ENCODE measurements at places on chromosomes 7 and 10.

GRCh38 chr7:105206985-105207384 lies 181.7 kb downstream of the SRPK2 start:
- no peak for DNase-seq

GRCh38 chr7:152674860-152675758 lies 832 bp downstream of the XRCC2 start:
- peak; percentile 35 for DNase-seq

GRCh38 chr7:98617051-98617959 lies at the start of gene NPTX2:
NPTX2 (plus strand) TSS chr7:98617285; CDS start chr7:98617462, 177 bp downstream.
- peak; percentile 8 for DNase-seq

DNA sequence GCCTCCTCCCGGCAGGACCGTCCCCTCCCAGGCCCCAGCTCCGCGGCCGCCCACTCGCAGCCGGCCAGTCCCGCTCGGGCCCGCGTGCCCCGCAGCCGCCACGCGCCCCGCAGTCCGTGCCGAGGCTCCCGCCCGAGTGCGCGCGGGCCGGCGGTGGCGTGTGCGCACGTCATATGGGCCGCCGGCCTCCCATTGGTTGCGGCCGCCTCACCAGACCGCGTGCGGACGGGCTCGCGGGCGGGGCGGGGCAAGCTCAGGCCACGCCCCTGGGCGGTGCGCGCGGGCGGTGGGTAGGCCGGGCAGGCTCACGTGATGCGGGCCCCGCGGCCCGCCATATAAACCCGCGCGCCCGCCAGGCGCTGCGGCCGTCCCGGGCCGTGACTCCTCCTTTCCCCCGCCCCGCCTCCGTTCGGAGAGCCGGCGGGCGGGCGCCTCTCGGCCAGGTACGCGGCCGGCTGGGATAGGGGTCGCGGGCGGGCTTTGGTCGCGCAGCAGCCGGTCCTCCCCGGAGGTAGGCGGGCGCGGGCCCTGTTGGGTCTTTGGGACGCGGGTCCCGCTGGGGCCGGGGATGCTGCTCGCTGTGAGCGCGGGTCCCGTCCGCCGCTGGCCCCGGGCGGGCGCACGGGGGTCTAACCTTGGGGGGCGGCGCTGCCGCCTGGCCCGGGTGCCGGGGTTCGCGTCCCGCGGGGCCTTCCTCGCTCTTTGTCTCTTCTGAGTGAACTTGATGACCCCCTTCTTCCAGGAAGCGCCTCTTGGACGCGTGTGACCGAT lies at the start of gene INSIG1:
Gene INSIG1 (plus strand): TSS at position 362 of the 771 bp plus-strand sequence. CDS start 408 bp downstream, at position 770.
- DNase-seq = peak; percentile 57

- DNase-seq = no peak
Observed at GRCh38 chr10:61901829-61902444, 438 bp downstream of the ARID5B start.

- DNase-seq = no peak
Observed at GRCh38 chr7:39547336-39547735, 18.9 kb upstream of the YAE1 start.

DNA sequence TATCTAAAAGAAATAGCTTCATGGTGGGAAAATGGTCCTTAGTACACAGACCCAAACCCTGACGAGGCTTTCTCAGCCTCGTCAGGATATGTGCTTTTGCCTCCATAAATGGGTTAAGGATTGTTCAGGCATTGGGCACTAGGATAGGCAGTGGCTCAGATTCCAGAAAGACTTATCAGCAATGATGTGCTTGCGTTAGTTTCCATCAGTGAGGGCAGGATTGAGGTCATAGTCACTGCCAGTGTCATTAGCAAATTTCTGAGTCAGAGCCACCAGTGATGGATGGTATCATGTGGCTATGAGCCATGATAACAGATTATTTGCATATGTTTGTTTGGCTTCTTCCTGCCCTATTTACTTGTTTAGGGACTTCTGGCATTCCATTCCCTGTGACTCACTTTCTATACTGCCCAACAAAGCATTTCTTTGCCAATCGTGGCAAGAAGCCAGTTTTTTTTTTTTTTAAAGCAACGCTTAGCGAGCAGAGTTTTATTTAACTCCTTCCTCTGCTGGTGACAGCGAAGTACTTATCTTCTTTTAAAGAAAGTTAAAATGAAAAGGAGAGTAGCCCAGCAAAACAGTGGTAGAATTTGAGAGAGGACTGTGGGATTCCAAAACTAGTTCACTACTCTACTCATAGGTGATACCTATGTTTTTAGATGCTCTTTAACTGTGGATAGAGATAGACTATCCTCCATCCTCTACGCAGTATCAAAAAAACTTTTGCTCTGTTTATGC lies 44.4 kb downstream of the MYPN start:
- peak; percentile 95 for DNase-seq

- DNase-seq = no peak
Observed at GRCh38 chr7:31648288-31648687, 38.7 kb upstream of the PPP1R17 start.

GRCh38 chr10:60760711-60761210 lies 17.5 kb upstream of the CDK1 start:
- DNase-seq = peak; percentile 93

DNA sequence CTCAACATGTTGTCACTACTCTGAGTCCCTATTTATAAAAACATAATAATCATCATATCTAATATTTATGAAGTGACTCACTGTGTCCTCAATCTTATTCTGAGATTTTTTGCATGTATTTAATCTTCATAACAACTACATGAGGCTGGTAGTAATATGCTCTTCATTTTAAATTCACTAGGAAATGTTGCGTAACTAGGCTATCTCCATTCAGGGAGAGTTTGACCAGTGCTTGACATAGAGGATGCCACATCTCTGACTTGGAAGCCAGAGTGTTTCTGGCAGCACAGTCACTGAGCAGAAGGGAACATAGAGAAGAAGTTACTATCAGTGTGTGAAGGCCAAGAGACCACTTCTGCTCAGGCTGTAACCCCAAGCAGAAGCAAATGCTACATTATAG lies 88.9 kb downstream of the FAM13C start:
- no peak for DNase-seq

DNA sequence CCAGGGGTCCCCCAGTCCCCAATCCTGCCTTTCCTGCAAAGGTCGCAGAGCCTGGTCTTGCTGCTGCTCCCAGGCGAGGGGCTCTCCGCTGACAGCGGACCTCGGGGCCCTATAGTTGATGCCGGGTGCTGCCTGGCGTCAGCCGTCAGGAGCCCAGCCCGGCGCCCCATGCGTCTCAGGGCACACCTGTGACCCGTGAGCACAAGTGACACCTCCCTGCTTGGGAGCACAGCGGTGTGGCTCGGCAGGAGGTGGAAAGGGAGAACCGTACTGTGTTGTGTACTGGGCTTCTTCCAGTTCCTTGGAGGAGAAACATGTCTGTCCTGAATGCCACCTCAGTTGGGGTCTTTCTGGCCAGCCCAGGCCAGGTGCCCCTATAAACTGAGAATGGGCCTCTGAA lies 56.7 kb downstream of the LHPP start:
- no peak for DNase-seq

- no peak for DNase-seq
Observed at GRCh38 chr7:144835155-144835611, 670 bp downstream of the TPK1 start.

GRCh38 chr7:41385996-41386395 lies 316.9 kb downstream of the INHBA start:
- no peak for DNase-seq

DNA sequence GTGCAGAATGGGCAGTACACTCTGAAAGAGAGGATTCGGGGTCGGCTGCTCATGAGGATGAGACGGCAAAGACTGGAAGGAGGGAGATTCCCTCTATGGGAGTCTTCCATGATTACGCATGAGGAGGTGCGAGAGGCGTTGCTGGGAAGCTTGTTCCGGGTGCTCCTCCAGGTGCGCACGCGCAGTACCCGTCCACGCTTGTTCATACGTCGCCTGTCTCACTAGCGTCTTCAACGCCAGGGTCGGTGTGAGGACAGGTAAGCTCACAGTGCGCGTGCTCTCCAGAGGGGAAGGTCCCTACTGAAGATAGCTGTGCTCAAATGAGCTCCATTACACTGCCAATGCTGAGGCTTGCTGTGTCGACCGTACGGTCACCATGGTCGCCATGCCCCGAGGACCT lies 39.3 kb upstream of the BNIP3 start:
- no peak for DNase-seq

- DNase-seq = no peak
Observed at GRCh38 chr10:58755677-58756076, 243.0 kb downstream of the BICC1 start.

DNA sequence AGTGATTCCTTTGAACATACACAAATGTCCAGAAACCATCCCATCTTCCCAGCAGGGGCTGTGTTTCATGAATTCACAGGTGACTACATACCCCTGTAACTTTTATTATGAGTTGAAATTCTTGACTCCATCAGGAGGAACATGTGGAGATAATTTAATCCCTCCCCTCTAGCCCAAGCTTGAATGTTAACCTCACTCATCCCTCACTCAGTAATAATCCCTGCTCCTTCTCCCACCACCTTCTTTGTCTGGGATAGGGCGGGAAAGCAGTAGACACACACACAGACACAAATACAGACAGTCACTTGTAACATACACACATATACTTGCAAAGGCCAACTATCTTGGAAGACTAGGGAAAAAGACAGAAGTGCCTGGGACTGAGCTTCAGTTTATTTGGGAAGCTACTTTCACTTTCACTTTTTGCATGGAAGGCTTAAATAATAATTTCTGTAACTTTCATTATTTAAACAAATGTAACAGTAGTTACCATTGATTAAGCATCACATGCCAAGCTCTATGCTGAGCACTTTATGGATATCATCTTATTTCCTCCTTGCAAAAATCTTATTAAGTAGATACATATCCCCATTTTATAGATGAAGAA lies 7.3 kb downstream of the AASS start:
- DNase-seq = no peak

GRCh38 chr7:148056406-148056805 lies 534.2 kb upstream of the C7orf33 start:
- DNase-seq = no peak

GRCh38 chr10:3538291-3538655 lies 246.7 kb downstream of the KLF6 start:
- peak; percentile 45 for DNase-seq

DNA sequence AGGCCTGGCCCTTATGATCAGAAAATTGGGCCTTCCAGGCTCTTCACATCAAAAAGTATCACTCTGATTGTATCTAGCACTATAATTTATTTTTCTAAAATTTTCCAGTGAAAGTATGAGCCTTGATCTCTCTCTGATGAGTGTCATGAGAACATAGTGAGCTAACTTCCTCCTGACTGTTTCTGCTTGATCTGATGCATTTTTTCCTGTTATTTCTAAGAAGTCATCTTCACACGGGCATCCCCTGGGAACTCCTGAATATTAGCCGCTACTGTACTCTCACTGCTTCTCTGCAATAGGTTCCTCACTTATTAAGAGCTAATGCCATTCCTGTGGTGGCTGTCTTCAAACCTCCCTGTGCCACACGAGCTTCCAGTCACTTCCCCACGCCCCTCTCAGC lies 63.1 kb upstream of the ZPBP start:
- DNase-seq = no peak

GRCh38 chr7:130752424-130752823 lies 18.4 kb upstream of the KLF14 start:
- DNase-seq = no peak

DNA sequence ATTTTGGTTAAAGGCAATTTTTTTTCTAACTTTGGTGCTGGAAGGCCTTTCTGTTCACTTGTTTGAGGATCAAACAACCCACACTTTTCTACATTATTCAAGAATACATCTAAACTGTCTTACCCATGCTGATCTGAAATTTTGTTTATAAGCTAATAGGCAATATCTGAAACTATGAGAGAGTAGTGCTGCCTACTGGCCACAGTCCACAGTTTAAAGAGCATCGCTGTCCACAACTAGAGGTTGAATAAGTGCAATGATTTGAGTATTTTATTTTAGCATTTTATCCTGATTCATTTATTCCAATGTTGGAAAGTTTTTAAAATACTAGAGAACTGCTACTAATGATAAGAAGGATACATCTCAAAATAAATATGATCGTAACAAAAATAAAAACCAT lies 306.9 kb downstream of the ELMO1 start:
- no peak for DNase-seq

DNA sequence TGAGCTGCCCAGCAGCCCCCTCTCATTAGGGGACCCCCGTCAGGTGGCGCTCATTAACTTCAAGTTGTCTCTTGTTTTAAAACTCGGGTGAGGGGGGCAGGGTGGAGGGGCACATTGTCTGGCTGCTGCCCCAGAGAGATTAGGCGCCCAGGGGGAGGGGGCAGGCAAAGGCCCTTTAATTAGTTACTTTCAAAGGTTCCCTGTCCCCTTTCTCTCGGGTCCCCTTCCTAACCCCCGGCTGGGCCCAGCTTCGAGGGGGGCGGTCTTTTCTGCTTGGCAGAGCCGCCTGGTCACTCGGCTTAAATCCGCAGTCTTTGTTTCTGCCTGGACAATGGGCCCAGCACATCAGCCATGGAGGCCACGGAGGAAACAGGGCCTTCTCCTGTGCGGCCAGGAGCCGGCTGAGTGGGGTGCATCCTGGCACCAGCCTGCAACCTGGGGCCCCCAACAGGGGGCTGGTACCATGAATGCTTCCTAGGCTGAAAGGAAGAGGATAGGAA lies 38.9 kb upstream of the SLF2 start:
- no peak for DNase-seq

Data from LNCaP clone FGC (cell line).